ENCODE measurements at places on chromosomes 6 and 20.

DNA sequence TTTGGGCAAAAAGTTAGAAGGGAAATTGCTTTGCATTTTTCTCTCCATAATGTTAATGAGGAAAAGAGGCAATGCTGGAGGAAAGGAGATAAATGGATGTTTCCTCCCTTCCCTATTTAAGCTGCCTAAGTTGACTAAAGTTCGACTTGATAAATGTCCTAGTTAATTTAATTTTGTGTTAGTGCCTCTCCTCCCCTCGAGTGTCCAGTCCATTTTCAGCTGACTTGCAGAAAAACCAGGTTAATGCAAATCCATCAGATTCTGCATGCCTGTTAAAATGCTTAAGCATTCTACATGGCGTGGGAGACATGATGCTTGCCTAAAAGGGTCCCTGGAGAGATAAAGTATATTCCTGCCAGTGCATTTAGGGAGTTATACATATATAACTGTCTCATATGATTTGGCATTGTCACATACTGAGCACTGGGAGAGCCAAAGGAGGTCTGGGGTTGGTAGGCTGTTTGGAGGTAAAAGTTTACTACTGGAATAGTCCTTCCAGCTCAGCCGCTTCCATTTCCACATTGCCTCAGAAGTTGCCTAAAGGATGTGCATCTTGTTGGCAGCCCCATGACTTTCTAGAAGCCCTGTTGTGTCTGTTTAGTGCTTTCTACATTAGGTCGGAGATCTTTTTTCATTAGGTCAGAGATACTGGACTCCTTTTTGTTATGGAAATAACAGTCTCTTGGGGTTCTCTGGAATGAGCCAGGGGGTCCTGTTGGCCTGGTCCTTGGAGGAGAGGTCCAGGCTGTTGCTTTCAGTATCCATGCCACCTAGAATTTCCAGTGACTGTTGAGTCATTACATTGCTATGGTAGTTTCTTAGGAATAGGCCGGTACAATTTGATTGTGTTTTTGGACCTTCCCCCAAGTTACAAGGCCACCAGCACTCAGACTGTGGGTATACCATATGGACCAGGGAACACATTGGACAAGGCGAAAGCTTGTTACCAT lies 30.4 kb downstream of the JARID2 start:
- no peak for DNase-seq

DNA sequence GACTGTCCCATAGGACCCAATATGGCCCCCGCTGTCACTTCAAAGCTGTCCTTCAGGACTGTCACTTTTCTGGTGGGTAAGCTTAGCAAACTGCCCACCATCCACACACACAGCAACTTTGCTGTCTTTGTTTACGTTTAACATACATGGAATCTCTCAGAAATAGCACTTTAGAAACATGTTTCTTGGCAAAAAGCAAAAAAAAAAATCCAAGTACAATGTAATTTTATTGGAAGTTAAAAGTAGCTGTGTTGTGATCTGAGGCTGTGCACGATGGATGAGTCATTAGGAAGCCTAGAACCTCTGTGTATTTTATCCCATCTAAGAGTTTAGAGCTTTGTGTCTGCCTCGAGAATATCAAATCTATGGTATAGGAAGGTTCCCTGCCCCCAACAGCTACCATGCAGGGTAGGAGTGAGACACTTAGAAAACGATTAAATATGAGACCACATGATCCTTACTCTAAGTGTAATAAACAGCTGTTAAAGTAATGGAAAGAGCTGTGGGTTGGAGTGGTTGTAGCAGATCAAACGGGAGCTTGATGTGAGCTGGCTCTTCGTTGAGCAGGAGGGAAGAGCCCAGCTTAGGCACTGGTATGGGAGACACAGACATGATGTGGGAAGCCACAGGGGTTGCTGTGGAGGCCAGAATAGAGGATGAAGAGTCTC lies 119.5 kb downstream of the PLEKHG1 start:
- no peak for DNase-seq

DNA sequence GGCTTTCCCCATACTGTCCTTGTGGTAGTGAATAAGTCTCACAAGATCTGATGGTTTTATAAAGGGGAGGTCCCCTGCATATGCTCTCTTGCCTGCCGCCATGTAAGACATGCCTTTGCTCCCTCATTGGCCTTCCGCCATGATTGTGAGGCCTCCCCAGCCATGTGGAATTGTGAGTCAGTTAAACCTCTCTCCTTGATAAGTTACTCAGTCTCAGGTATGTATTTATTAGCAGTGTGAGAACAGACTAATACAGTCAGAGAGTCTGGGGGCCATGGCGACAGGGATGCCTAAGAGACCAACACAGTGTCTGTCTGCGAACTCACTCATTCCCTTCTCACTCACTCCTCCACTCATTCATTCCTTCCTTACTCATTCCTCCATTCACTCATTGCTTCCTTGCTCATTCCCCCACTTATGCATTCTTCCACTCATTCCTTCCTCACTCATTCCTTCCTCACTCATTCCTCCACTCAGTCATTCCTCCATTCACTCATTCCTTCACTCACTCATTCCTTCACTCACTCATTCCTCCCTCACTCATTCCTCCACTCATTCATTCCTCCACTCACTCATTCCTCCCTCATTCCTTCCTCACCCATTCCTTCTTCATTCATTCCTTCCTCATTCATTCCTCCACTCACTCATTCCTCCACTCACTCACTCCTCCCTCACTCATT lies 137.5 kb upstream of the AGPAT4 start:
- DNase-seq = no peak

DNA sequence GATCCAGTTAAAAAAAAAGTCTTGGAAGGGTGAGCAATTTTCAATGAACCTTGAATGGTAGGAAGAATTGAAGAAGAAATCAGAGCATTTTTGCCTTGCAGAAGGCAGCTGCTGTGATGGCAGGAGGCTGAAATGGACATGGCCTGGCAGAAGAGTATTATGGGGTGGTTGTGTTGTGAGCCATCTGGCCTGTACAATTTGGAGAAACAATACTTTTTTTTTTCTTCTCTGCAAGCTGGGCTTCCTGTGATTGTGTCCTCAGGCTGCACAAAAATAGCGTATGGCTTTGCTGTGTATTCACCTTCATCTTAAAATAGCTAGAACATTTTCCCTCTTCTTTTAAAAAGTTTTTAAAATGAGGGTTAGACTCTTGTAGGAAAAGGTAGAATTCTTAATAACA lies 21.4 kb downstream of the SYCP2L start:
- DNase-seq = no peak

DNA sequence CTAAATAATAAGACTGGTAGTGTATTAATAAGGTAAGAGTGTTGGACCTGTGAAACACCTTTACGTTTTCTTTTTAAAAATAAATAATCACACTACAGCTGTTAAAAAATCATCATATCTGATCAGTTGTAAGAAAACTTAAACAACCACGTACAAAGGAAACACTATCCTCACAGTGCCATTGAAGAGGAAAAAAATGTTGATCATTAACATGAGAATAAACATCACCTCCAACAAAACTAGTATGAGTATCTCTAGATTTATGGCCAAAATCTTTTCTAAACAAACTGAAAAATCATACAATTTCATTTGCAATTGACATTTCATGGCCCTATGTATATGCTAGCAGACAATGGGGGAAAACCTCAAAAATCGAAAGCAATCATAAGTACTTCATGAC lies 590 bp downstream of the EYS start:
- no peak for DNase-seq
